PC-9 (cell line): ENCODE measurements at places on chromosomes 13 and 19. TPM values are rescaled to one million over a fixed set of nuclear protein-coding genes. Genes with fewer than 3 reads are reported as not detected.

Gene GIPC1
- total RNA-seq, result 205 and 259 TPM in 2 replicates

DNA sequence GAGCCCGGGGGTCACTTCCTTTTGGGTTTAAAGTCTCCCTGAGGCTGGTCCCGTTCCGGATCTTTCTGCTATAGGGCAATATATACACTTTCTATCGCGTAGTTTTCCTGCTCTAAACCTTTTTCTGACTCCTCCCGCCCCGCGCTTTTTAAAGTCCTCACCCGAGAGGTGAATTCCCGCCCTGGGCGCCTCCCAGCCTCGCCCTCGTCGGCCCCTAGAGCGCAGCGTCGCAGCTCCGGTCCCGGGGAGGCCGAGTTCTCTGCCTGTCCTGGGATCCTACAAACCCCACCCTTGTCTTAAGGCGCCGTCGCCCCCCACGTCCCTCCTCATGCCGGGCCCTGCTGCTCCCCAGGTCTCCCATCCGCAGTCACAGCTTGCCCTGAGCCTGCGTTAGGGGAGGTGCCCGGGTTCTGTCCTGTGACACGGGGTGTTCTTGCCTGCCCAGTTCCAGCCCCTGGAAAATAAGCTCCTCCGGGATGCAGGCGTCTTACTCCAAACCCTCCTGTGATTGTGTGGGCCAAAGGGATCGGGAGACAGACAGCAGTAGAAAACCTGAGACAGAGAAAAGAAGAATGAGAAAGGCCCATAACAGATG lies 491 bp downstream of the ZNF525 start:
- DNase-seq, result peak; percentile 46

GRCh38 chr19:11626252-11626651 lies 29.0 kb downstream of the ZNF627 start:
- no peak for DNase-seq

Gene SMIM24
- not detected in 2 replicates for total RNA-seq

GRCh38 chr13:43085545-43085944 lies 62.2 kb downstream of the DNAJC15 start:
- DNase-seq, result no peak

DNA sequence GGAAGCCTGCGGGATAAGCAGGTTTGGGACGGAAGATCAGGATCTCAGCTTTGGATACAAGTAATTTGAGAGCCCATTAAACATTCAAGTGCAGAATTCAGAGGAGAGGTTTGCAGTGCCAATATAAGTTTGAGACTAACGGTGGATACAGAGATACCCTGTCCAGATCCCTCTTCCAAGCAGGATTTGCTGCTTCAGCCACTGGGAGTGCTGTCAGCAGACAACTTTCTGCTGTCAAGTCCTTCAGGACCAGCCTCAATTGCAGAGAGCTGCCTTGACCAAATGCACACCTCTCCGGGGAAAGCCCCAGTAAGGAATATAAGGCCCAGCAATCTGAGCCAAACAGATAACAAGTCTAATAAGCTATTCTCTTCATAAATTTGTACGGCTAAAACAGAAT lies 46.1 kb upstream of the ZNF780A start:
- no peak for DNase-seq

Gene EDNRB
- not detected in 2 replicates for total RNA-seq

DNA sequence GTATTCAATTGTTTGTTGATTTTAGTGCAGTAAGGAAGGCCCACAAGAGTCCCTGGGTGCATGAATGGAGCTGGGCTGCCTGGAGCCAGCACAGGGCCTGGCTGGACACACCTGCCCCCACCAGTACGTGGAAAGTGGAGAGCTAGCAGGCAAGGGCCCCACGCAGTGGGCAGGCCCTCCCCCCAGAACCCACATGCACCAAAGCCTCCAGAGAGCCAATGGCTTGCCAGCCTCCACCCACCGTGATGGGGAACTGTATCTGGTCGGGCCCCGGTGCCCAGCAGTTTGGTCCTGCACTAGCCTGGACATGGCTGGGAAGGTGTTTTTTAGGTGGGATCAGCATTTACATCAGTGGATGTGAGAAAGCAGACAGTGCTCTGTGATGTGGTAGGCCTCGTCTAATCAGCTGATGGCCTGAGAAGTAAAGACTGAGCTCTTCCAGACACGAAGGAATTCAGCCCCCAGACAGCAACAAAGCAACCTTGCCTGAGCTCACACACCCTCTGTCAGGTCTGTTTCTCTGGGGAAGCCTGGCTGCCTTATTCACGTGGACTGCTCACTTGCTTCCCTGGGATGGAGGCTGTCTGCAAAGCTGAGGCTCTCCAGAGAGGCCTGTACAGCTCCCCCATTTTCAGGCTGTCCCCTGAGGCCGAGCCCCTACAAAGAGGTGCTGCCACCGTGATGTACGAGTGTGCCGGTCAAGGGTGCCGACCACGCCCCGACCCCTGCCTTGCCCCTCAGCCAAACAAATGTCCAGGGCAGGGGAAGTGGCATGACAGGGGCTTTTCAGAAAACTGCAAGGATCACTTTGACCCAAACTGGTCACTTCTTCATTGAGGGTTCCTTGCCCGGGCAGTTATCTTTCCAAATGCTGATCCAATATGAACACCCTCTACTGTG lies 27.5 kb downstream of the RAB20 start:
- DNase-seq, result no peak

Gene ZNF20
- 2.9 and 8.6 TPM in 2 replicates for total RNA-seq

GRCh38 chr19:31553112-31553845 lies 204.0 kb upstream of the TSHZ3 start:
- DNase-seq, result no peak

Gene OR7E24
- total RNA-seq, result not detected in 2 replicates

DNA sequence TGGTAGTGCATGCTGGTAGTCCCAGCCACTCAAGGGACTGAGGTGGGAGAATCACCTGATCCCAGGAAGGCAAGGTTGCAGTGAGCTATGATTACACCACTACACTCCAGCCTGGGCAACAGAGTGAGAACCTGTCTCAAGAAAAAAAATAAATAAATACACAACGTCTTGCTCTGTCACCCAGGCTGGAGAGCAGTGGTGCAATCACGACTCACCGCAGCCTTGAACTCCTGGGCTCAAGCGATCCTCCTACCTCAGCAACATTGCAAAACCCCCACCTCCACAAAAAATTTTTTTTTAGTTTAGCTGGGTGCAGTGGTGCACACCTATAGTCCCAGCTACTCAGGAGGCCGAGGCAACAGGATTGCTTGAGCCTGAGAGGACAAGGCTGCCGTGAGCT lies 8.8 kb downstream of the TPM4 start:
- DNase-seq, result no peak

DNA sequence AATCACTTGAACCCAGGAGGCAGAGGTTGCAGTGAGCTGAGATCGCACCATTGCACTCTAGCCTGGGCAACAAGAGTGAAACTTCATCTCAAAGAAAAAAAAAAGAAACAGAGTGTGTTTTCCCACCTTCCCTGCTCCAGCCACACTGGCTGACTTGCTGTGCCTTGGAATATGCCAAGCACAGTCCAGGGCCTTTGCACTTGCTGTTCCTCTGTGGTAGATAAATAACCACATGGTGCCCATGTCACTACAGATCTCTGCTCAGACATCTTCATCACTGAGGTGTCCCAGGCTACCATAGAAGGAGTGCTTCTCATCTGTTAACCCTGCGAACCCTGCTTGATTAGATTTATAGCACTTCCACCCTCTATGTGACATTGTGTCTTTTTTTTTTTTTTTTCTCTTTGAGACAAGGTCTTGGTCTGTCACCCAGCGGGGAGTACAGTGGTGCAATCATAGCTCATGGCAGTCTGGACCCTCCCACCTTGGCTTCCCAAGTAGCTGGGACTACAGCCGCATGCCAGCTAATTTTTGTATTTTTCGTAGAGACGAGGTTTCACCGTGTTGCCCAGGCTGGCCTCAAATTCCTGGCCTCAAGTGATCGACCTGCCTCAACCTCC lies 10.4 kb downstream of the SMARCA4 start:
- DNase-seq, result no peak

GRCh38 chr19:4453232-4454179 lies 4.1 kb downstream of the UBXN6 start:
- no peak for DNase-seq

- no peak for DNase-seq
Observed at GRCh38 chr13:35448465-35448864, 28.0 kb downstream of the MAB21L1 start.

GRCh38 chr13:40319699-40320579 lies 346.5 kb downstream of the FOXO1 start:
- DNase-seq, result no peak

GRCh38 chr13:98606296-98606695 lies 29.4 kb upstream of the STK24 start:
- DNase-seq, result peak; percentile 61

DNA sequence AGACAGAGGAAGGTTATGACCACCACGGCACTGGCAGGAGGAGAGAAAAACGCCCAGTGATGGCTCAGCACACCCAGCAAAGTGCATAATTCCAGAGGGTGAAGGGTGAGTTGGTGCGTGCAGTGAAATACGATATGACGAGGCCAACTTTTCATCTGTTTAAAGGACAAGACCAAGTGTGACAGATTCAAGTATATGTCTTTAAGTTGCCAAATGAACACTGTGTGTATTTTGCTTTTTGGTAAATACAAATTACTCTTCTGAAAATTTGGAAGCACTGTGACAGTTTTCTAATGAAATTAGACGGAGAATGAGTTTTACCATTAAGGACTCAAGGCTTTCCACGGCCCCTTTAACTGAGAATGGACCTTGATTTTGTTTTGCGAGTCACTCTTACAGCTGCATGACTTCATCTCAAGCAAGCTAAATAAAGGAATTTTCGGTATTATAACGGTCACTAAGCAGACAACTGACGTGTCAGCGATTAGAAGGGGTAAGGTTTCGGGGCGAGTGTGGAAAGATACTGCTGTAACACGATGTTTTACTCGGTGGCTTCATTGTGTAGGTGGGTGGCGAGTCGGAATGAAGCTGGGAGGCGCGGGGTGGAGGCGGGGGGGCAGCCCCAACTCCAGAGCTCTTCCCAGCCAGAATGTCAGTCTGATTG lies 22.8 kb downstream of the COL4A2 start:
- DNase-seq, result no peak

Gene ZNF181
- 2.6 and 4.7 TPM in 2 replicates for total RNA-seq

GRCh38 chr13:97263160-97263559 lies 41.0 kb downstream of the MBNL2 start:
- DNase-seq, result no peak

DNA sequence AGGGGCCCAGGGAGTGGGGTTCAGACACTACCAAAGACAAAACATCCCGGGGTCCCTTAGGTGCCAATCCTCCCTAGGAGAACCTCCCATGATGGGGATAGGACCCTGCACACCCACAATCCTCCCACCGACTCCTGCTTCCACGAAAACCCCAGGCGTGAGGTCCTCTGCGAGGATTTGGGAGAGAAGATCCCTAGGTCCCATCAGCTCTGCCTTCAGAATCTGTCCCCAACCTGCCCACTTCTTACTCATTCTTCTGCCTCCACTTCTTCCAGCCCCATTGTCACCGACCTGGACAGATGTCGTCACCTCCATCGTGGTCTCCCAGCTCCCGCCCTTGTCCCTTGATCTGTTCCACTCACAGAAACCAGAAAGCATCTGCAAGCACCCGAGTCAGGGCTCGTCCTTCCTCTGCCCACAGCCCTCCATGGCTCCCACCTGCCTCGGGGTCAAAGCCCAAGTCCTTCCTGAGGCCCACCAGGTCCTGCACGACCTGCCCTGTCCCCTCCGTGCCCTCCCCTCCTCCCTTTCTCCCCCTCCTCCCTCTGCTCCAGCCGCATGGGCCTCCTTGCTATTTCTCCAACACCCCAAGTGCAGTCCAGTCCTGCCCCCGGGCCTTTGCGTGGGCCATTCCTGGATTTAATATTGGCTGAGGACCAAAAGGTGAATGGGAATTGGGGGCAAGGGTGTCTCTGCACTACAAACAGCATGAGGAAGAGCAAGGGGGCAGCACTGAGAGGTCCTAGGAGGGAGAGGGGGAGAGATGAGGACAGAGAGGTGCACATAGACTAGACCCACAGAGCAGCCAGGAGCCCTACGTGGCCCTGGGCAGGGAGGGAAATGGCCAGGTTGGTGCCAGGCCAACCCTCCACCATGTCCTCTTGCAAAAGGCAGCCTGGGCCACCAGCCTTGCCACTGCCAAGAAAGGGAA lies 51.3 kb downstream of the PTPRS start:
- no peak for DNase-seq

GRCh38 chr13:85194482-85194881 lies 604.7 kb downstream of the SLITRK6 start:
- DNase-seq, result no peak

GRCh38 chr13:106492588-106493475 lies 42.6 kb downstream of the EFNB2 start:
- DNase-seq, result no peak

Gene REEP6
- 34.3 and 39.5 TPM in 2 replicates for total RNA-seq

Gene IRGC
- total RNA-seq, result not detected in 2 replicates

GRCh38 chr19:19217099-19217498 lies 5.3 kb downstream of the NCAN start:
- DNase-seq, result peak; percentile 15
